ENCODE measurements at places on chromosomes 16 and 17.

DNA sequence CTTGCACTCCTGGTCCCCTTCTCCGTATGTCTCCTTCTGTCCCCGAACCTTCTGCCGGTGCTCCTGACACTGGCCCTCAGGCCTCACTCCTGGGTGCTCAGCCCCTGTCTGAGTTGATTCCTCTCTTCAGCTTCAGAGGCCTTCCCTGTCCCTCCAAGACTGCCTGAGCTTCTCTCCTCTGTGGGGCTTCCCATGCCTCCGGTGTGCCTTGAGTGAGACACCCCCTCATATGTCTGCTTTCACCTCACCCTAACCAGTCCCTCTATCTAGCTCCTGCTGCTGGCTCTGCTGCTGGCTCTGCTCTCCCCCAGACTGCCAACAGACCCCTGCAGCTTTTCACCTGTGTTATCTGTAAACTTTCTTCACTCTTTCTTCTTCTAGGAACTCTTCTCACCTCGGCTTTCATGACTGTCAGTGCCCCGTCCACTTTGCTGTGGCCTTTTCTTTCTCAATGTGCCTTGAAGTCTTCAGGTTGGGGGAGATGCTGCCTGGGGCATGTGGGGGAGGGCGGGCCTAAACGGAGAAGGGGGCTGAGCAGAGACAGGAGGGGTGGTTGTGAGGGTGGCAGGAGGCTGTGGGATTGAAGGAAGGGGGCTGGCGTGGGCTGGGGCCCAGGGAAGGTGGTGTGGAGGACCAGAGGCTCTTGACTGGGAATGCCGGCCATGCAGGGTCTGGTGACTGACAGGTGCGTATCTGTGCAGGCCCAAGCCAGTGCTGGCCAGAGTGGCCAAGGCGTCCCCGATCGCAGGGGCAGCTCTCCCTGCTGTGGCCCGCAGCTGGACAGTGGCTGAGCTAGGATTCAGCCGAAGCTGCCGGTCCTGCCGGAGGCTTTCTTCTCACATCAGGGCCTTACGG, 81.3 kb downstream of the METRNL start:
- DNase-seq: no peak

DNA sequence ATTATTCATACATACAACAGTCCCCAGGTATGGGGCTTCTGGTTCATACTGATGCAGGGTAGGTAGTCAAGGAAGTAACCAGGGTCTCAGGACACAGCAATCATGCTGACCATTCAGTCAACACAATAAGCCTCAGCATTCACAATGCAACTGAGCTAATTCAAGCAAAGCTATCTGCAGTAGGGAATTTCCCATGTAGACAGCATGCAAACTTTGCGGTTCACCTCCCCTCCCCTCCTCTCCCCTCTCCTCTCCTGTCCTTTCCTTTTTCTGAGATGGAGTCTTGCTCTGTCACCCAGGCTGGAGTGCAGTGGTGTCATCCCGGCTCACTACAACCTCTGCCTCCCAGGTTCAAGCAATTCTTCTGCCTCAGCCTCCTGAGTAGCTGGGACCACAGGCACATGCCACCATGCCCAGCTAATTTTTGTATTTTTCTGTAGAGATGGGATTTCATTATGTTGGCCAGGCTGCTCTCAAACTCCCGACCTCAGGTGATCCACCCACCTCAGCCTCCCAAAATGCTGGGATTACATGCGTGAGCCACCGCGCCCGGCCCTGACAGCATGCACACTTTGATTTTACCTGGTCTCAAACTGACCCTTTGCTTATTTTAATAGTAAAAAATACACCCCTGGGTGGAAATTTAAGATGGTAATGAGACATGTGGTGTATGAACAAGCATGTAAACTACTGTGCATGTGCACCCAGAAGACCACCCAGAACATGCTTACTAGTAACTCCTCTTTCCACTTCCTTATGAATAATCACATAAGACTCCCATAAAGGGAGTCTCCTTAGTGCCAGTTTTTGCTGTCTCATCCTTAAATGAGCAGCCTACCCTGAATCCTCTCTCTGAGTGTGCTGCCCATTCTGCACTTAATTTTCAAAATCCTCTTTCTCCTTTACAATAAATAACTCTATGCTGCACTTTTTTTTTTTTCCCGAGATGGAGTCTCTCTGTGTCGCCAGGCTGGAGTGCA, 9.3 kb upstream of the RNF135 start:
- DNase-seq: no peak

GRCh38 chr17:31293581-31293980, 3.5 kb downstream of the OMG start:
- DNase-seq: no peak

DNA sequence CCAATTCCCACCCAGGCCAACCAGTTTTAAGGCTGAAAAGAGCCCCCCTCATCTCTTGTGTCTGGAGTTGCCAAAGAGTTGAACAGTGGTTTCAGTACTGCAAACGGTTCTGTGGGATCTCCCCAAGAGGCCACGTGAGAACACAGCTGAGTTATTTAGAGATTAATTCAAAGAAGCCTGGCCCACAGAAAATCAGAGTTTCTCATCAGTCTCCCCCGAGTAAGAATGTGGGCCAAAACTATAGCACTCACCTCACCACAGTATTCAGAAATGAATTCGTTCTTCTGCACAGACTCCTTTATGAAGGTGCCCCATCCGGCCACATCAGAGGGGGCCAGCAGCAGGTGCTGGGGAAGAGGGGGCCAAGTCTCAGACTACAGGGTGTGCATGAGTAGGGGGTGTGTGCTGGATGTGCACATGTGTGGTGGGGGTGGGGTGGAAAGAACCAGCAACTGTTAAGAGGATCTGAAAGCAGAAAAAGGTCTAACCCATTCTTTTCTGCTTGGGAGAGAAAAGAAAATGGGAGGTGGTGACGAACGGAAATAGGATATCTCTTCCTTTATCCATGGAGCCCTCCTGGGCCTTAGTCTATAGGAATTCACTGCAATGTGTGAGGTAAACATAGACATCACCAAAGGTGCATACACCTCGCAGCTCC, 22.6 kb downstream of the CNTNAP1 start:
- DNase-seq: no peak

DNA sequence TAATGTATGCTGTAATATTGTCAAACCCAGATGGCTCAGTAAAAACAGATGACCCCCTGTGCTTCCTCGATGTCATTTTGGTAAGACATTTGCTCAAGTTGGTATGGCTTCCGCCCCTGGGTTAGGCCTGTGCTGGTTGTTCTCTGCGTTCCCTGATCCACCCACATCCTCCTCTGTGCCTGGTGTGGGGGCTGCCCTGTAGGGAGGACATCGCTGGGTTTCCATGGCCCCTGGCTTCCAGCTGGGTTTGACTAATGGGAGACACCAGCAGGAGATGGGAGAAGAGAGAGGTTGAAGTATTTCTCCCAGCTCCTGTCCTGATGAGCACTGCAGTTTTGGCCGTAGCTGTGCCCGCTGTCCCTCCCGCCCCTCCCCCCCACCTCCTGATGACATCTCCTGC, 4.4 kb upstream of the MFAP4 start:
- no peak for DNase-seq

- DNase-seq: no peak
These were observed 72.9 kb downstream of the METRNL start for GRCh38 chr17:83152227-83152744.

GRCh38 chr17:3529817-3530741, 27.5 kb downstream of the TRPV3 start:
- DNase-seq: no peak

DNA sequence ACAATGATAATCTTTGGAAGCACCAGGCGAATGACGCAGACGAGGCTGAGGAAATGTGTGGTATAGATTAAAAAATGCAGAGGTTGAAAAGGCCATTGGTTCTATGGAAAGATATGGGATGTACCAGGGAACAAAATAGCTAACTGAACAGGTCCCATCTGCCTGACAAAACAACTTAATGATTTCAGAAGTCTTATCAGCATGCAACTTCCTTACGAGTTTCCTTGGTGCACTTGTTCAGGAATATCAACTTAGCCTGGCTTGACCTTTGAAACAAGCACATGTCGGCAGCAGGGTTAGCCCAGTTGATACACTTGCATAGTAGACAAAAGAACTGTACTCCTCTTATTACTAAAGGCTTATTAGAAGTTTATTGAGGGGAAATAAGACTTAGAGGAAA, 90.9 kb upstream of the CDH11 start:
- no peak for DNase-seq

DNA sequence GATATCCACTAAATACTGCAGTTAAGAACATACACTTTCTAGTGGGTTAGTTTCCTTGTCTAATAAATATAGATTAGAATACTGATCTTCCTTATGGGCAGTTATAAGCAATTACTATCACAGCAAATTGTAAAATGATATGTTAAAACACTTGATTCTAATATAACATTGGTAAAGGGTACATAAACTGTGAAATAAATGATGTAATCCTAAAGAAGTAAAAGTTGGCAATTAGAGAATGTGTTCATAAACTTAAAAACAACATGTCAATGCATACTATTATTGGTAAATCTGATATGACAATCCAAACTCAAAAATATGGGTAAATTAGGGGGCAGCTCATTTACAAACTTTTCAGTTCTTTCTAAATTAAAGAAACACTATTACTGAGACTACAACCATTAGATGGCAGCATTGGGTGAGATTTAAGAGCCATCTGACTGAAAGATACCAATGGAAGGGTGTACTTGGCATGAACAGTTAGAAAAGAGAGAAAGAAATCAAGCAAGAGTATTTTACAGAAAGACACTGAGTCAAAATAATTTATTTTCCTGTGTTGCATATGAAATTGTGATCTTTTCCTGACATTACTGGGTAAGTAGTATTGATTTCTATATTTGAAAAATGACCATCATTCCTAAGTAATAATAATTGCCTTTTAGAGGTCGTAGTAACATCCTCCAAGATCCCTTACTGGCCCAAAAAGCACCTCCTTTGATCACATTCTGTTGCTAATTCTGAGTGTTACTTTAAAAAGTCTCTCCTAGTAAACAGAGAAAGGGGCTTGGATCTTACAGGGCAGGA, 119.6 kb downstream of the SPAG9 start:
- peak; percentile 49 for DNase-seq

GRCh38 chr16:2032285-2033056, 5.8 kb downstream of the NHERF2 start:
- DNase-seq: no peak

DNA sequence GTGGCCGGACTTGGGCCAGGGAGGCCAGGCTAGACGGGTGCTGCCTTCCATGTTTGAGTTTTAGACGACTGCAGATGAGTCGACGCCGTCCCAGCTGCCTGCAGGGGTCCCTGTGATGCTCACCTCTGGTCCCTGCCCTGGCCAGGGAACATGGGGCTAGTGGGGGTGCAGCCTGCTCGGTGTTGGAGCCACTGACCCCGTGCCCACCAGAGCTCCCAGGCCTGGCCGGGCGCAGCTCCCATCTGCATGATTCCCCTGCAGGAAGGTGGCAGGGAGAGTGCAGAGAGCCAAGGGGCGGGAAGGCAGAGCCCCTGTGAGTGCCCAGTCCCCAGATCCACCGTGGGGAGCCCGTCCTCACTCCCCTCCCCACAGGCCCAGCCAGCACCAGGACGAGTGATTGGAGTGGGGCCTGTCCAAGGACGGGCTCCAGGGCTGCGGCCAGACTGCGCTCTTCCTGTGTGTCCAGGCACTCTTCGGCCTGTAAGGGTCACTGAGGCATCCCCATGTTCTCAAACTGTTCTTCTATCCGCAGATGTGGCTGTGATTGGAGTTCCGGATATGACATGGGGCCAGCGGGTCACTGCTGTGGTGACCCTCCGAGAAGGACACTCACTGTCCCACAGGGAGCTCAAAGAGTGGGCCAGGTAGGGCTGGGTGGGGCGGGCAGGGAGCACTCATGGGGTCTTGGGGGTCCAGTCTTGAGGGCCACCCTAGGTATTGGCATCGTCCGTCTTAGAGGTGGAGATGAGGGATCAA, 26.0 kb upstream of the CDH15 start:
- no peak for DNase-seq

GRCh38 chr17:79164913-79165695, 90.5 kb downstream of the ENGASE start:
- no peak for DNase-seq

GRCh38 chr17:320809-321385, 31.7 kb downstream of the RPH3AL start:
- no peak for DNase-seq

DNA sequence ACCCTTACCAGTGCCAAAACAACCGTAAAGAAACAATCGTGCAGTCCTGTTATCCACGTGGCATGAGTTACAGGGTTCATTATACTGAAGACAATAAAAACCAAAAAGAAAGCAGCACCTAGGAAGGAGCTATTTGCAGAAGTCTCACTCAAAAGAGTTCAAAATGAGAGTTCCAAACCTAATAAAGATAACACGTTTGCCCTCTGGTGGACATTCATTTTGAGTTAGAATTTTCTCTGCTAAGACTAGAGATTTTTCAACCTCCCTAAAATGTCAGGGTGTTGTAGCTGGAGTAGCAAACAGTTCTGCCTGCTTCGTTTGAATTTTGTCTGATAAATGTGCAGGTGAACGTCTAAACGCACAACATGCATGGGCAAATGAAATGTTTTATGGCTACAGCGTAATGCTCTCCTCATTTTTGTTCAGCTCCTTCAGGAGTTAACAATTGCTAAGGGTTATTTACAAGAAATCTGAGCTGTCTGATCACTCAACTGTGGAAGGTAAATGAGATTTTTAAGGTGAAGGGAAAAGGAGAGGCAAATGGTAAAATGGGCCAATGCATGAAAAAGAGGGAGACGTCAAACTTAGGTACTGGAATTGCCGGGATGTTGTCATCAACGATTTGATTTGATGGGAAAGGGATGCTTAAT, 1067.9 kb upstream of the EEF2KMT start:
- no peak for DNase-seq

DNA sequence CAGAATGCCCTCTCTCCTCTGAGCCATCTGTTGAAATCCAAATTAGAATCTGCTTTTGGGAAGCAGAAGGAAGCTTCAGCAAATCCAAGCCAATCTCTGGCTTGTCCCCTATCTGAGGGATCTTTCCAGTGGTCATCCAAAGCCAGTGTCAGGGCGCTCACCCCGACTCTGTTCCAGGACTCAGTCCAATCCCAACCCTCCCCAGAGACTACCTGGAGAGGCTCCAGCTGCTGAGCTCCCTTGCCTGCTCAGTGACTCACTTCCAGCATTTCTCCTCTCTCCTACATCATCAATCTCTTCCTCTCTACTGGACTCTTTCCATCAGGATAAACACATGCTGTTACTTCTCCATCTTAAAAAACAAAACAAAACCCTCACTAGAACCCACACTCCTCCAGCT, 2.4 kb downstream of the MATCAP1 start:
- DNase-seq: no peak
